ENCODE measurements at places on chromosomes 12 and 14.

GRCh38 chr14:75441728-75442127, 13.9 kb downstream of the JDP2 start:
- no peak for DNase-seq

DNA sequence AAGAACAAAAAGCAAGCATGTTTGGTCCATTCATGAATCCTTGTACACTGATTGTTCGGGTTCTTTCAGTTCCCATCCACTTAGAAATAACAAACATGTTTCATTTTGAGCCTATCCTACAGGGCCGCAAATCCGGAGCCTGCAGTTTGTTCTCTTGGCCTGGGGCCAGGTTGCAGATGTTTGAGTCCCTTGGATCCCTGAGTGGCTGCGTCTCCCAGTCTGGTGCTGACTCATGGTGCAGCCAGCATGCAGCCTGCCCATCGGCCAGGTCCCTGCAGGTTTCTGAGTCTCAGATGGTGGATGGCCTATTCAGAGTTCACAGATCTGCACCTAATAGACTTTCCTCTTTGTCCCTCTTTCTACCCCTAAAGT, 1.9 kb upstream of the DYNC1H1 start:
- DNase-seq, result no peak

- no peak for DNase-seq
These were observed 69.9 kb upstream of the FOXN3 start for GRCh38 chr14:89486961-89487360.

- no peak for DNase-seq
These were observed 59.1 kb upstream of the MED13L start for GRCh38 chr12:116336542-116337065.

DNA sequence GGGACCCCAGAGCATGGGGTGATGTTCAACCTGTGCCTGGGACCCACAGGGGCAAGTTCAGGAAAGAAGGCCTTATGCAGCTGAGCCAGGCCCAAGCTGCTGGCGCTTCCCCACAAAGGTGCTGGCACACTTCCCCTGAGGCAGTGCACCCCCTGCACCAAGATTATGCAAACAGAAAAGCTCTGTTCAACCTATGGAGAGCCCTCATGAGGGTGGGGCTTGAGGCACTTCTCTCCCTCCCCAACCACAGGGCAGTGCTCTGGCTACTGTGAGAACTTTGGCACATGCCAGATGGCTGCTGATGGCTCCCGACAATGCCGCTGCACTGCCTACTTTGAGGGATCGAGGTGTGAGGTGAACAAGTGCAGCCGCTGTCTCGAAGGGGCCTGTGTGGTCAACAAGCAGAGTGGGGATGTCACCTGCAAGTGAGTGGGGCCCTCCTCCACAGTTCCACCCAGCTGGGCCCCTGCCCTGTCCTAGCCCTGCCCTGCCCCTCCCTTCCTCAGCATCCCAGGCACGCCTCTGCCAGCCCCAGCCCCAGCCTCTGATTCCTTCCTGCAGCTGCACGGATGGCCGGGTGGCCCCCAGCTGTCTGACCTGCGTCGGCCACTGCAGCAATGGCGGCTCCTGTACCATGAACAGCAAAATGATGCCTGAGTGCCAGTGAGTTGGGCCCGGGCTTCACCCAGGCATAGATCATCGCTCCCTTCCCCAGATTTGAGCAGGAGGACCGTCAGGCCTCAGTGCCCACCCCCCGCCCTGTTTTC, 5.5 kb upstream of the NXPH4 start:
- no peak for DNase-seq

- no peak for DNase-seq
These were observed 86.6 kb downstream of the KSR2 start for GRCh38 chr12:117882181-117882580.

DNA sequence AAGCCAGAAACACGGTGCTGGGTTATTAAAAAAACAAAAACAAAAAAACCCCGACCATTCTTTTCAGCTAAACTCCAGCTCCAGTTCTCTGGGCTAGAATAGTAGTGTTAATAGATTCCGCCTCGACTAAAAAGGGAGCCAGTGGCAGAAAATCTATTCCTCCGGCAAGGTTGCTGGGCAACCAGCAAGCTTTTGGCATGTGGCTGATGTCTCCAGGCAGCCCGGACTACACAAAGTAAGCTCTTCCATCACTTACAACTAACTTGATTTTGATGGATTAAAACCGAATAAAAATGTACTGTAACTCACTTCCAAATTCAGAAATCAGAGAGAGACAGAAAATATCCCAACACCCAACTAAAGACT, 126.4 kb upstream of the FOXN3 start:
- DNase-seq, result no peak

DNA sequence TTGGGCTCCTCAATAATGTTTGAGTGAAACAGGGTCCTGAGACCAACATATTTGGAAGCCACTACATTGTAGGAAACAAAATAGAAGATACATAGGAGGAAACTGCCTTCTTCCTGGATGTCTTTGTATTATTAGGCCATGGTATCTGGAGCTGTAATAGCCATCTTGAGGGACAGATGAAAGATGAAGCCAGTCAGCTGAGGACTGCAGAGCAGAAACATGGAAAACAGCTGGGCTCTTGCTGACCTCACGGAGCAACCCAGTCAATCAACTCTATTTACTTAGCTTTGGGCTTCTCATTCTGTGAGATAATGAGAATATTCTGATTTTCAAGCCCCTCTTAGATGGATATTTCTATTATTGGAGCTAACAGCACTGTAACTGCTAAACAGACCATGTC, 962.4 kb downstream of the BCL11B start:
- no peak for DNase-seq

GRCh38 chr14:85421186-85421877, 108.6 kb upstream of the FLRT2 start:
- DNase-seq, result no peak

- DNase-seq, result no peak
These were observed 138.7 kb downstream of the MED13L start for GRCh38 chr12:116138781-116139180.

GRCh38 chr12:16984484-16984883, 378.5 kb upstream of the LMO3 start:
- DNase-seq, result no peak

DNA sequence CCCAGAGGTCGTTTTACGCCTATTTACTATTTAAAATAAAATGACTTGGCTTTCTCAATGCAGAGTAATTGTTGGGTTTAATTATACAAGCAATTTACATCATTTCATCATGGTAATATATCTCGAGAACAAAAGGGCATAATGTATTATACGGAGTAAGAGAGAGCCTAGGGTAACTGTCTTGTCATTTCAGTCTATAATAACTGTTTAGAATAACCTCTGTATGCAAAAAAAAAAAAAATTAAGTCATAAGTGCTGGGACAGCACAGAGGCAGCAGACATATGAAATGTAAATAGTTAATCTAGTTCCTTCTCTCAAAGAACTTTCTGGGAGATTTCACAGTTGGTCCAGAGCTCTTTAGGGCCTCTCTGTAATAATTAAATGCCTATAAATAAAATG, 284.9 kb downstream of the TMTC2 start:
- DNase-seq, result no peak

DNA sequence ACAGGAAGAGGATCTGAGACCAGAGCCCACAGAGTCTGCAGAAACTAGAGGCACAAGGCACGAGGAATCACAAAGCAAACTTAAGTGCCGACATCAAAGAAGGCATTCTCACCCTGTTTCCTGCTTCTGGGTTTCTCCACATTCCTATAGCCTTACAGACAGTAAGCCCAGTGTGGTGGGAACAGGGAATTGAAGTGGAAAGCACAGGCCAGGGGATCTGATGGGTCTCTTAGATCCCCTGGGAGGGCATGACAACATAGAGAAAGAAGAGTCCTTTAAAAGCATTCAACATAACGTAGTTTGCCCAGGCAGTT, 75.6 kb upstream of the FRMD6 start:
- DNase-seq, result no peak

GRCh38 chr14:102994689-102995088, 62.7 kb downstream of the CDC42BPB start:
- no peak for DNase-seq

DNA sequence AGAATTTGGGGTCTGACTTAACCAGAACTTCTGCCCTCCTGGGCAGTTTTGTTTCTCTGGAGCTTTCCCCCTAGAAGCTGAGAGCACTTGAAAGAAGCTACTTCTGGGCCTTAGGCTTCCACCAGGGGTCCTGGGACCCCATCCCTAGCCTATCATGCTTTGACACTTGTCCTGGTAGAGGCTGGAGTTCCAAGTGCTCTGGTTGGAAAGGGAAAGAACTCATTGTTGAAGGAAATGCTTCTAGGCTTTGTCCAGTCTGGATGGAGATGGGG, 1.4 kb upstream of the COL2A1 start:
- no peak for DNase-seq

GRCh38 chr14:61513986-61514830, 181.1 kb upstream of the HIF1A start:
- DNase-seq, result no peak

GRCh38 chr12:130427381-130427887, 89.7 kb downstream of the PIWIL1 start:
- no peak for DNase-seq

- DNase-seq, result no peak
These were observed 7.1 kb upstream of the SERPINA9 start for GRCh38 chr14:94483071-94483451.

- no peak for DNase-seq
These were observed 164.7 kb upstream of the PRMT8 start for GRCh38 chr12:3326156-3326849.

DNA sequence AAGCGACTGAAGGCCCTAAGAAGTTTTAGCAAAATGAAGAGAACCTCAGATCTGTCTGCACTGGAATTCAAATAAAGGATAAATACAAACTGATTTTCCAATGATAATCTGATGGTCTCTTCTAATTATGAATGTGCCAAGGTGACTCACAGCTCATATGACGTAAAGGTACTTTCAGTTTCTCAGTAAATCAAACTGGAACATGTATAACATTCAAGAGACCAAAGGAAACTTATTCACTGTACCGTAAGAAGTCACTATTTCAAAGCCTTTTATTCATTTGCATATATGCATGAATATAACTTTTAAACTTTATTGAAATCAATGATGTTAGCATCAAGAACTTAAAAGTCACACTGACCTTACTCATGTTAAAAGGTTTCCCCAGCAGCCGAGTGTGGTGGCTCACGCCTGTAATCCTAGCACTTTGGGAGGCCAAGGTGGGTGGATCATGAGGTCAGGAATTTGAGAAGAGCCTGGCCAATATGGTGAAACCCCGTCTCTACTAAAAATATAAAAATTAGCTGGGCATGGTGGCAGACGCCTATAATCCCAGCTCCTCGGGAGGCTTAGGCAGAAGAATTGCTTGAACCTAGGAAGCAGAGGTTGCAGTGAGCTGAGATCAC, 52.2 kb downstream of the ATXN2 start:
- no peak for DNase-seq

DNA sequence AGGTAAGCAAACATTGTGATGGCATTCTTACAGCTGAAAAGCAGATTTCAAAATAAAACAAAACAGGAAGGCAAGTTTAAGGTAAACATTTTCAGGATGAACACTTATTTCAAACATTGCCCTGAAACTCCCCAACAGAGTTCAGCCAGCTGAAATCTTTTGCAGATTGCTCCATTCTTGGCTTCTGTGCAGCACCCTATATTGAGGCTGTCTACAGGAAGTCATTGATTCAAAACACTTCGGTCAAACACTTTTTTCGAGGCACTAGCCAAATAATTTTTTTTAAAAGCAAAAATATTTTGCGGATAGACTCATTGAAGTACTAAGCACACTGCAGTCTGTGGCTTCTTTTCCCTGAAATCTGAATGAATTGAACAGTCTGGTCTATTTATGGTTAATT, 318.1 kb upstream of the PDE3A start:
- DNase-seq, result no peak

- no peak for DNase-seq
These were observed 950.2 kb downstream of the BCL11B start for GRCh38 chr14:98321841-98322240.

DNA sequence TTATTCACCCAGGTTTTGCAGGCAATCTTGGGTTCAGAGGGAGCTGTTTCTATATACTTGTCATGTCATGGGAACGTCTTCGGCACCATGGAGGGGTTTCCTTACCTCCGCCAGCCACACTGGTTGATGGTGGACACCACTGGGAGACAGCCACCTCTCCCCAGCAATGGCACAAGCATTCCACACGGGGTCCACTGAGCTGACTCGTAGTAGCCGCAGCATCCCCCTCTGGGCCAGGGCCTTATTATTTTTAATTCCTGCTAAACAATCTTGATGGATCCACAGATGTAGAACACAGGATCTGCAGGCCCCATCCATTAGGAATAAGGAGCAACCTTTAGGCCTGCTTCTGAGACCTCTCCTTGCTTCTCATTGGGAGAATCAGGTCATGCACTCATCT, 132.9 kb downstream of the DICER1 start:
- no peak for DNase-seq

DNA sequence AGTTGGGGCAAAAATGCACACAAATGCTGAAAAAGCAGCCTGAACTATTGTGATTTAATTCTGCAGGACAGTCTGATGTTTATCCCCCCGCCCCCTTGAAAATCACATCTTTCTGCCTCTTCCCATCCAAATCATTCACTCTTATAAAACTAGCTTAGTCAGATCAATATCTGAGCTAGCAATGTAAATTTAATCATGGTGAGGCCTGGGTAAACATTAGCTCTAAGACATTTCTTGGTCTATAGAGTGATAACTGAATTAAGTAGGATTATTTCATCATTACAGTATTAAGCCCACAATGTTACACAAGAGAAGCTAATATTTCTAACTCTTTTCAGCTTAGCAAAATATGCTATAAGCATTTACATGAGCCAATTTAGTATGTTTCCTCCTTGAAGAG, 9.1 kb upstream of the PCED1B start:
- DNase-seq, result no peak

DNA sequence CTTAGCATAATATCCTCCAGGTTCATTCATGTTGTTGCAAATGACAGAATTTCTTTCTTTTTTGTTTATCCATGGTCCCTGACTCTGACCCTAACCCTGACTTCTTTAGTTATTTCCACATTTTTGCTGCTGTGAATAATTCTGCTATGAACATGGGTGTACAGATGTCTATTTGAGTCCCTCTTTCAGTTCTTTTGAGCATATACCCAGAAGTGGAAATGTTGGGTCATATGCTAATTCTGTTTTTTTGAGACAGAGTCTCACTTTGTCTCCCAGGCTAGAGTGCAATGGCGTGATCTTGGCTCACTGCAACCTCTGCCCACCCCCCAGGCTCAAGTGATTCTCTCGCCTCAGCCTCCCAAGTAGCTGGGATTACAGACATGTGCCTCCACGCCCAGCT, 33.1 kb downstream of the KNTC1 start:
- no peak for DNase-seq

- peak; percentile 78 for DNase-seq
These were observed at the start of gene SRSF5 for GRCh38 chr14:69766984-69767368. SRSF5 (plus strand) TSS chr14:69767142; CDS start chr14:69768157, 1,015 bp downstream.

DNA sequence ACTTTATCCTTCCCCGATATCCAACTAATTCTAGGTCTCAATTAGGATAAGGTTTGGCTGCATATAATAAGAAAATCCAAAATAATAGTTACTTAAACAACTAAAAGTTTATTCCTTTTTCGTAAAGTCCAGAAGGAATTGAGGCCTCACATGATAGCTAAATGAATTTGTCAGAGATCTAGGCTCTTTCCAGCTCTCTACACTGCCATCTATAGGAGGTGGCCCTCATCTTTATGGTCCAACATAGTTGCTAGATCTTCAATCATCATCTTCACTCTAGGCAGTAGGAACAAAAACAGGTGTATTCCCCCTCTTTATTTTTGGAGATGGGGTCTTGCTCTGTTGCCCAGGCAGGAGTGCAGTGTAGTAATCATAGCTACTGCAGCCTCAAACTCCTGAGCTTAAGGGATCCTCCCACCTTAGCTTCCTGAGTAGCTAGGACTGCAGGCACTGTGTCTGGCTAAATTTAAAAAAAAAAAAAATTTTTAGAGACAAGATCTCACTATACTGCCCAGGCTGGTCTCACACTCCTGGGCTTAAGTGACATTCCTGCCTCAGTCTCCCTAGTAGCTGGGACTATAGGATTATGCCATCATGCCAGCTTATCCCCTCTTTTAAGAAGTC, 46.5 kb upstream of the SAV1 start:
- DNase-seq, result no peak
